Stimulated activated naive CD4-positive, alpha-beta T cell (primary cell): ENCODE measurements at places on chromosomes 12 and 14.

GRCh38 chr12:104722601-104723534 is 235.2 kb downstream of the SLC41A2 start:
- DNase-seq = no peak

- no peak for DNase-seq
Observed at GRCh38 chr12:6450091-6450868, 1.6 kb upstream of the TAPBPL start.

GRCh38 chr12:55060470-55060869 is 40.7 kb downstream of the NEUROD4 start:
- no peak for DNase-seq

- no peak for DNase-seq
Observed at GRCh38 chr12:116382686-116383530, 105.4 kb upstream of the MED13L start.

GRCh38 chr14:101102875-101103274 is 199.4 kb upstream of the RTL1 start:
- no peak for DNase-seq

- DNase-seq = no peak
Observed at GRCh38 chr14:74840603-74841030, 35.3 kb downstream of the PROX2 start.

DNA sequence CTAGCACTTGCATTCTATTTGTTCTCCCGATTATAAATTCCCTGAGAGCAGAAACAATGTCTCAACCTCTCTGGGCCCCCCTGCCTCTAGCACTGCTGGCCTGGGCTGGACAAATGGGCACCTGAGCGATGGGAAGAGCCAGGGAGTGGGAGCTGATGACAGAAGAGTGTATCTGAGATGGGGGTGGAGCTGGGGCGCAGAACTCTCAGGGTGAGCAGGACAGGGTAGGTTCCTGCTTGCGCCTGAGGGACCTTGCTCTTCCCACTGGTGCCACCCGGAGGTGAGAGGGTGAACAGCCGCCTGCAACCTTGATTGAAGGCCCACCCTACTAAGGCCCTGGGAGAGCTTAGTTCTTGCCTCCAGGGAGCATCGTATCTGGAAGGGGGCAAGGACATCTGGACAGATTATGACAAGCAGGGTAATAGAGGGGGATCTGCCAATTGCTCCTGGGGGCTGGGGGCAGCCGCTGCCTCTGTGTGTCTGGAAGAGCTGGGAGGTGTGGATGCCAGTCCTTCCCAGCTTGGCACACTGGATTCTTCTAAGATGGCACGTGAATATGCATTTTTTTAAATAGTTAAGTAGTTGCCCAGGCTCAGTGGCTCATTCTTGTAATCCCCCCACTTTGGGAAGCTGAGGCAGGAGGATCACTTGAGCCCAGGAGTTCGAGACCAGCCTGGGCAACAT is 43.0 kb upstream of the TSPAN9 start:
- no peak for DNase-seq

GRCh38 chr12:125330645-125331341 is 265.6 kb downstream of the AACS start:
- DNase-seq = no peak

GRCh38 chr14:61568572-61569011 is 126.7 kb upstream of the HIF1A start:
- peak; percentile 67 for DNase-seq

- no peak for DNase-seq
Observed at GRCh38 chr12:12612358-12612757, 682 bp downstream of the CREBL2 start.

DNA sequence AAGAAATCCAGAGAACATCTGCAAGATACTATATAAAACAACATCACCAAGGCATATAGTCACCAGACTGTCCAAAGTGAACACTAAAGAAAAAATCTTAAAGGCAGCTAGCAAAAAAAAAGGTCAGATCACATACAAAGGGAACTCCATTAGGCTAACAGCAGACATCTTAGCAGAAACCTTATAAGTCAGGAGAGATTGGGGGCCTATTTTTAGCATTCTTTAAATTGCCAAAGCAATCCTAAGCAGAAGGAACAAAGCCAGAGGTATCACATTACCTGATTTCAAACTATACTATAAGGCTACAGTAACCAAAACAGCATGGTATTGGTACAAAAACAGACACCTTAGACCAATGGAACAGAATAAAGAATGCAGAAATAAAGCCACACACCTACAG is 92.5 kb downstream of the IPO8 start:
- DNase-seq = no peak

DNA sequence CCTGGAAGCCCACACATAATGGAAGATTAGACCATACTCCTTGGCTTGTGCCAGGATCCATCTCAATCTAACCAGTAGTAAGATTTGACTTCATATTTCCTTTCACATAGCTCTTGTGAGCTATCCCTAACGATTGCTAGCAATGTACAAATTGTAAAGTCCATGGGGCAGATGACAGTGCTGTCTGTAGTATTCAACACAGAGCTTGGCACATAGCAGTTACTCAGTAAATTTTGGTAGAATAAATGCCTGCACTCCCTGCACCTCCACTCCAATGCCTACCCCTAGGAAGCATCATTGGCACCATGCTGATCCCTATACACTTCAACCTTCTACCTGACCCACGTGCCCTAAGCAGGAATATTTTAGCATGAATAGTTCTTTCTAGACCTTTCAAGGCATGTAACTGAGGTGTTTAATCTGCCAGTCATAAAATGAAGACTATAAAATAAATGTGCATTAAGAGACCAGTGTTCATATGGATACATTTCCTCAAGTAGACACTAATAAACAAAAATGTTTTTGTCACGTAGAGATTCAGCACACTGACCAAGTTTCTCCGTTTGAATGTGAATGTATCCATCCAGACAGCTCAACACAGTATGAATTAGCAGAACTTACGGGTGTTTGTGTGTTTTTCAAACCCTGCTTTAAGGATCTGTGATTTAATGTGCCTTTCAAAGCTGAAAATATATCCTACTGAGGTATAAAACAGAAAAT is 98.8 kb downstream of the BMP4 start:
- DNase-seq = no peak

DNA sequence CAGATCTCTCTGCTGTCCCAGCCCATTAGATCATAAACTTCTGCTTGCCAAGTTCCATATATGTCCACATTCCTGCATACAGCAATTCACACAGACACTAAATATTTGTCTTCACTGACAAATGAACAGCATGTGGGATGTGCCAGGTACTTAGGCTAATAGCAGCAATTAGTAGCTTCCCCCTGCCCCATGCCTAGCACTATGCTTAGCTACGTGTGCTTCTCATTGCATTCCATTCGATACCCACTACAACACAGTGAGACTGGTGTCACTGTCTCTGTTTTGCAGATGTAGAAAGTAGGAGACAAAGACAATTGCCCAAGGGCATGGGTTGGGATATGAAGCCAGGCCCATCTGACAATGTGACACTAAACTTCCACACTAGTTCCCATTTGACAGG is 308.4 kb downstream of the BCL11B start:
- no peak for DNase-seq

GRCh38 chr12:9673404-9674225 is 4.1 kb downstream of the CLEC2D start:
- peak; percentile 46 for DNase-seq

DNA sequence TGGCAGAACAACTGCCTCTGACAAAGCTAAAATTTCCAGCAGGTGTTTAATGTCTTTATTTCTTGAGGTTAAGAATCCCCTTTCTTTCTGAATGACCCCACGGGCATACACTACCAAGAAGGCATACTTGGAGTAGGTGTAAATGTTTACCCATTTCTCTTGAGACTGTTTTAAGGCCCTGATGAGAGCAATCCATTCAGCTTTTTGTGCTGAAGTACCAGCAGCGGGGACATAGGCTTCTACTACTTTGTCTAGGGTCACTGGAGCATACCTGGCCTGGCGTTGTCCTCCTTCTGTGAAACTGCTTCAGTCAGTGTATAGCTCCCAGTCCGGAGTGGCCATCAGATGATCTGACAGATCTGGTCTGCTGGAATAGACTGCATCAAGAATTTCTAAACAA is 22.7 kb downstream of the ANG start:
- no peak for DNase-seq

- DNase-seq = no peak
Observed at GRCh38 chr14:62179367-62180018, 417.3 kb downstream of the SNAPC1 start.

- no peak for DNase-seq
Observed at GRCh38 chr12:11840366-11840765, 190.9 kb downstream of the ETV6 start.

- DNase-seq = no peak
Observed at GRCh38 chr12:48454667-48455066, 17.7 kb upstream of the ANP32D start.

DNA sequence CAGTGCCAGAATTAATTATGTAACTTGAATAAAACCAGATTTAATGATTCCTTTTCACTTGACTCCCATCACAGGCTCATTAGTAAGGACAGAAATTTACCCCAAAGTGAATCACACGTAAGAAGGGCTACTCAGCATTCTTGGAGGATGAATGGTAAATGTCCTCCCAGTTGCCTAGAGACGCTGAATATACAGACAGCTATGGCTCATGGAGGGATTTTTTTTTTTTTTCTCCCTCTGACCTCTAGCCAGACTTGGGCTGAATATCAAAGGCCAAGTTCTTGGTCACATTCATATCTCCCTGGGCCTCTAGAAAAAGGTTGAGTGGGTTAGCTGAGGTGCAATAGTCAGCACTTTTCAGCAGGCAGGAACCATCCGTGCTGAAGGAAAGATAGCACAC is 77.5 kb downstream of the PHLDA1 start:
- no peak for DNase-seq

DNA sequence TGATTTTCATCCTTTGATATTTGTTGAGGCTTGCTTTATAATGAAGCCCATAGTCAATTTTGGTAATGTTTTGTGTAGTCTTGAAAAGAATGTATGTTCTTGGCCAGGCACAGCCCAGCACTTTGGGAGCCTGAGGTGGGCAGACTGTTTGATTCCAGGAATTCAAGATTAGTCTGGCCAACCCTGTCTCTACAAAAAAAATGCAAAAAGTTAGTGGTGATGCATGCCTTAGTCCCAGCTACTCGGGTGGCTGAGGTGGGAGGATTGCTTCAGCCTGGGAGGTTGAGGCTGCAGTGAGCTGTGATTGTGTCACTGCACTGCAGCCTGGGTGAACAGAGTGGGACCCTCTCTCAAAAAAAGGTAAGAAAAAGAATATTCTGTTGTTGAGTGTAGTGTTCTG is 10.8 kb downstream of the ETNK1 start:
- DNase-seq = no peak
